ENCODE measurements at places on chromosomes 1 and 21.

DNA sequence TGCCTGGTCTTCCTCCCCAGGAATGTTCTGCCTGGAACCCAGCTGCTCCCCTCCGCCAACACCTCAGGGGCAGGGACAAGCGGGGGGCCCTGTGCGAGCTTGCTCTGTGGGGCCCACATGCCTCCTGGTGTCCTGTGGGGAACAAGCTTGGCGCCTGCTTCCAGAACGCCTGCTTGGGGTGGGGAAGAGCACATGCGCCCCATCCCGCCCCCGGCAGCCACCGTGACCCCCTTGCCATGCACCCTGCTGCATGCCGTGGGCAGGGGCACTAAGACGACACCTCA, 57.4 kb downstream of the MEGF6 start:
- no peak for DNase-seq

DNA sequence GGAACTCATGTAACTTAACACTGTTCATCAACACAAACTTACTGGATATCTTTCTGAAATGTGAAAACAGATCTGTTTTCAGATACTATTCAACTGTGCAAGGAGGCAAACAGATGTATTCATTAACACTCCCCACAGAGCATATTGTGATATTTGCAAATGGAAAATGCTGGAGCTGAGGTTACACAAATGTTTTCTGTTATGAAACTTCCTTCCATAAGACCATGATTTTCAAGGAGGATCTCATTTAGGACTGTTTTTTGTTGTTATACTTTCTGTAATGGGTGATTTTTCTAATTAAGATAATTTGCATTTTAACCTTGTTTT, 56.1 kb downstream of the GABPA start:
- DNase-seq = no peak

DNA sequence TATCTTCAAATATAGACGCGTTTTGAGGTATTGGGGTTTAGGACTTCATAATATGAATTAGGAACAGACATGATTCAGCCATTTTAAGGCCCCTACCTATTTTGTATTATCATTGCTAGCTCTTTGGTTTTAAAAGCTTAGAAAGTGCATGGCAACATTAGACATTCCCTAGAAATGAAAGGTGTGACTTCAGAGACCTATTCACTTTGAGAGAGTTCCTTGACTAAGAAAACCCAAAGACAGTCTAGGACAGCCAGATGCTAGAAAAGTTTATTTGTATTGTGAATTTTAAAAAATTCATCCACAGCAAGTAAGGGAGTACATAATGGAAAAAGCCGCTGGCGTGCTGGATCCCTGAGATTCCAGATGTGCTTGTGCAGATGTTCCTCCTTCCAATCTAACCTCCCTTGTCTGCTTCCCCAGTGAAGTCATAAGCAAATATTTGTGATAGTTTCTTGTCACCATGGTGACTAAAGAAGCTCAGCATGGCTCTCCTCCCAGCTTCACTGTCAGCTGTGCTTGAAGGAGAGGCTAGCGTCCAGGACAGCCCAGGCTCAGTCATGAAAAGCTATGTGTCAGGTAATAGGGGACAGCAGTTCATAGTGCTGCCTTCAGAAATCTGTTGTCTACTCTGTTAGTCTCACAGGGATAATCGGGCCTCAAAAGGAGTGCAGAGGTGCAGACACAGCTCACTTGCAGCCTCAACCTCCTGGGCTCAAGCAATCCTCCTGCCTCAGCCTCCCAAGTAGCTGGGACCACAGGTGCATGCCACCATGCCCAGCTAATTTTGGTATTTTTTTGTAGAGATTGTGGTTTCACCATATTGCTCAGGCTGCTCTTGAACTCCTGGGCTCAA, 34.8 kb downstream of the KPNA6 start:
- peak; percentile 52 for DNase-seq

DNA sequence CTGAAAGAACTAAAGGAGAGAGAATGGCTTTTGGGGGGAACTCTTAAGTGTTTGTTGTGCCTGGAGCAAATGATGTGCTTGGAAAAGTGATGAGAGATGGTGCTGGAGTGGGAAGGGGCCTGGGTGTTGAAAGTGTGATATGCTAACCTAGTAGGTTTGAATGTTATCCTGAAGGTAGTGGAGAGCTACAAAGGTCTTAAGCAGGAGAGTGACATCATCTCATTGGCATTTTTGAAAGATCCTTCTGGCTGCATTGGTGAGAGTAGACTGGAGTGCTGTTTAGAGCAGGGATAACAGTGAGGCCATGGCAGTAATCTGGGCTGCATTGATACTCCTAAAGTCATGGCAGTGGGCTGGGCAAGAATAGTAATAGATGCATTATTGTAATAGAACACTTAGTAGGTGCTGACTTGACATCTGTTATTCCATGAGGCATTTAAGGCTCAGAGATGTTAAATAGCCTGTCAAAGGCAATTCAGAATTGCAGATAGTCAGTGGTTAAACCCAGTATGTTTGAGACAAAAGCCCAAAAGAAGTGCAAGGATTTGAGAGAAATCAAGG, 44.5 kb downstream of the MDM4 start:
- DNase-seq = peak; percentile 40

GRCh38 chr1:150572918-150573647, 6.3 kb downstream of the MCL1 start:
- DNase-seq = no peak

DNA sequence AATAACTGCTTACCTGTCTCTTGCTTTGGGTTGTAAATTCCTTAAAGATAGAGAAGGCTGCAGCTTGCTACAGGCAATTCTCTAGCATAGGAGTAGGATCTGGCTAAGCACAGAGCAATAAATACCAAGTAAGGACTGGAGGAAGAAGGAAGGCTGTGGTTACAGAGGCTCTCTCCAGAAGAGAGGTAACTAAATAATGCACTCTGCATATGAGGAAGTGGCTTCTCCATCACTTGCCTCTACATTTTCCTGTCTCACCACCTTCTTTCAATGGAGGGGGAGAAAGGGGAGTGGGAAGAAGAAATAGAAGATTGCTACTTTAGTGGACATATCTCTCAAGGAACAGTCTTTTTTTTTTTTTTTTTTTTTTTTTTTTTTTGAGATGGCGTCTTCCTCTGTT, 60.9 kb upstream of the LAX1 start:
- DNase-seq = no peak

GRCh38 chr1:32801096-32801715, 16.0 kb downstream of the YARS1 start:
- DNase-seq = peak; percentile 62

- DNase-seq = no peak
Measured at GRCh38 chr1:65881067-65881594, 88.4 kb downstream of the PDE4B start.

DNA sequence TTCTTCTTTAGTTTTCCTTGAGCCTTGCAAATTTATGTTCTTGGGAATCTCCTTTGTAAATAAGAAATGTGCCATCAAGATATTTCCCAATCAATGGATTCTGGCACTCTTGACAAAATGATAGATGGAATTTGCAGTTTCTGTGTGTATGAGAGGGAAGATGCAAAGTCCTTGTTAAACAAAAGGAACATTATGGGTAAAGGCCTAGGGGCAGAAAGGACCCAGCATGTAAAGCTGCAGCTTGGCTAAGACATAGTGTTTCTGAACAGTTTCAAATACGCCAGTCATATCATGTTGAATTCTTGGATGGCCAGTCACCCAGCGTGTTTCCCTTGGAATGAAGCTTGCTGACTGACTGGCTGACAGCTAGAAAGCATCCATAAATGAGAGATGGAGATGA, 210.8 kb downstream of the NFIA start:
- DNase-seq = no peak

DNA sequence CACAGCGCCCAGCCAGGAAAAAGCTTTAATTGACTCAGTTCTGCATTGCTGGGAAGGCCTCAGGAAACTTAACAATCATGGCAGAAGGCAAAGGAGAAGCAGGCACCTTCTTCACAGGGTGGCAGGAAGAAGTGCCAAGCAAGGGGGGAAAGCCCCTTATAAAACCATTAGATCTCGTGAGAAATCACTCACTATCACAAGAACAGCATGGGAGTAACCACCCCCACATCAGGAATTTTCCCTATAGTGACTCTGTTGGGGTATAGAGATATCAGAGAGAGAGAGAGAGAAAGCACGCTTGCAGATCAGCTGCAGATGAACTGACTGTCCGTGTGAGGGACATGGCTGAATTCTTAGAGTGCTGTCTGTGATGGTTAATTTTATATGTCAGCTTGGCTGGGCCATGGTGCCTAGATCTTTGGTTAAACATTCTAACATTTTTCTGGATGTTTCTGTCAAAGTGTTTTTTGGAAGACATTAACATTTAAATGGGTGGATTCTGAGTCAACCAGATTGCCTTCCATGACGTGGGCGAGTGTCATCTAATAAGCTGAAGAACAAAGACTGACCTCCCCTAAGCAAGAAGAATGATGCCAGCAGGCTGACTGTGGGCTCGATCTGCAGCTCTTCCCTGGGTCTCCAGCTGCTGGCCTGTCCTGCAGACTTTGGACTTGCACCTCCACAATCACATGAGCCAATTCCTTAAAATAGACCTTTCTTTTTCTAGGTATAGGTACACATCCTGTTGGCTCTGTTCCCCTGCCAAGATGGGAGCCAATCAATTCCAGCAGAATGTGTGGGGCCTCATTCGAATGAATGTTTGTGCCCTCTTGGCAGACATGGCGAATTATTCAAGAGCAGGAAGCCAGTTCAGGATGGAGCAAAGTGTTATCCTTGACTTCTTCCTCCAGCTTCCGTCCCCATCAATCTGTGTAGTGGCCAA, 21.4 kb upstream of the CPT2 start:
- DNase-seq = no peak

- DNase-seq = no peak
Measured at GRCh38 chr1:237732657-237733056, 158.1 kb downstream of the ZP4 start.

GRCh38 chr1:63651161-63651701, 58.0 kb downstream of the PGM1 start:
- no peak for DNase-seq
